ENCODE measurements at places on chromosomes 16 and 17.

DNA sequence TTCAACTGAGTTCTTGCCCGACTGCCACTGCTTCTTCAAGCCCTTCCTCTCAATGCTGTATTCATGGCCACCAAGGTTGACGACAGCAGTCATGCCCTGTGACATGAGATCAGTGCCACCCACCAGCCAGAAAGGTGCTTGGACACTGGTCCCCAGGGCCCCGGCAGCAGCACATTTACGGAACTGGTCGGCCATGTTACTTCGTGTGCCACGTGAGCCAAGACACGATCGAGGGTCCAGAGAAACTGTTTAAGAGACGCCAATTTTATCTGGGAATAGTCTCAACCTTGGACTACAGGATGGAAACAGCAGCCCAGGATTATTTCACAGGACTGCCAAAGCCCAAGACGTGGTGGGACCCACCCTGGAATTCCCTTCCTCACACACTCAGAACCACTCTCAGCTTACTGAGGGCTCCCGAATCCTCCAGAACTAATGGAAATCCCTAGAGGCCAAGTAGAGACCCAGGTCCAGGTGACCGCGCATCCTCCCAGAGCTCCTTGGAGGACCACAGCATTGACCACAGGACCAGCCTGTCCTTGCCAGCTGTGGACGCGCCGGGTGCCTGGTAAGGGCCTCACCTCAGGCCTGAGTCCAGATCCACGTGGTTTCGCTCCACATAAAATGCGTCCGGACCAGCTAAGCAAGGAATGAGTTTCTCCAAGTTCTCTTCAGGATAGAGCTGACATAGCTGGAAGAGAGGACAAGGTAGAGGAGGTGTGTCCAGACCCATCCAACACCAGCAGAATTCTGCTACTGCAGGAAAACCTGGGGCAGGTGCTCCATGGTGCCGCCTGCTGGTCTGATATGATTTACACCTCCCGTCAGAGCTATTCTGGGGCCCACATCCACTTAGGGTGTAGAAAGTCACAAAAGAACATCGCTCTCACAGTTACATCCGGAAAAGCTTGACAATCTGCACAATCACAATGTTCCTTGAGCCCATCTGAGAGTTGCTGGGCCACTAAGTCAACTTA, 28.2 kb downstream of the MAP1LC3B start:
- no peak for DNase-seq

- DNase-seq: no peak
Observed at GRCh38 chr16:22855231-22855630, 41.3 kb downstream of the HS3ST2 start.

DNA sequence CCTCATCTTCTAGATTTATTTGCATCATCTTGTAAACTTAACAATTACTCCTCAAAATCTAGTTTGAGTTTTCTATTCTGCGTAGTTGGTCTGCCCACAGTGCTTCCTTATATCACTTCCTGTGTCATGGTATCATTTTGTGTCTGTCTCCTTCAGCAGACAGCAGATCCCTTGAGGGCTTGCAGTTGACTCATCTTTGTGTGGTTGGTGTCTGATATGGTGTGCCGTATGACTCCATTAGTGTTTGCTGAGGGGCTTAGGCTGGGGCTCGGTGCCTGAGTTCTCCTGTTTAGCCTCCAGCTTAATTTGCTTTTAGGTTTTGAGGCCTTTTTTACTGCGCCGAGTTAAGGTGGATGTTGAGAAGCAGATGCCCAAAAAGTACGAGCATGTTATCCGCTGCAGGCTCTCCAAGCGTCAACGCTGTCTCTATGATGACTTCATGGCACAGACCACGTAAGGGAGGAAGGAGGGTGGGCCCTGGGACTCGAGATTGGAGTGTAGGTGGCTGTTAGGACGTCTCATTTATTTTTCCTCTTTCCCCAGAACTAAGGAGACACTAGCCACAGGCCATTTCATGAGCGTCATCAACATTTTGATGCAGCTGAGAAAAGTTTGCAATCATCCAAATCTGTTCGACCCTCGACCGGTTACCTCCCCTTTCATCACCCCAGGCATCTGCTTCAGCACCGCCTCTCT, 16.9 kb downstream of the SRCAP start:
- DNase-seq: peak; percentile 37

GRCh38 chr16:117379-118365, 20.8 kb downstream of the NPRL3 start:
- peak; percentile 24 for DNase-seq

DNA sequence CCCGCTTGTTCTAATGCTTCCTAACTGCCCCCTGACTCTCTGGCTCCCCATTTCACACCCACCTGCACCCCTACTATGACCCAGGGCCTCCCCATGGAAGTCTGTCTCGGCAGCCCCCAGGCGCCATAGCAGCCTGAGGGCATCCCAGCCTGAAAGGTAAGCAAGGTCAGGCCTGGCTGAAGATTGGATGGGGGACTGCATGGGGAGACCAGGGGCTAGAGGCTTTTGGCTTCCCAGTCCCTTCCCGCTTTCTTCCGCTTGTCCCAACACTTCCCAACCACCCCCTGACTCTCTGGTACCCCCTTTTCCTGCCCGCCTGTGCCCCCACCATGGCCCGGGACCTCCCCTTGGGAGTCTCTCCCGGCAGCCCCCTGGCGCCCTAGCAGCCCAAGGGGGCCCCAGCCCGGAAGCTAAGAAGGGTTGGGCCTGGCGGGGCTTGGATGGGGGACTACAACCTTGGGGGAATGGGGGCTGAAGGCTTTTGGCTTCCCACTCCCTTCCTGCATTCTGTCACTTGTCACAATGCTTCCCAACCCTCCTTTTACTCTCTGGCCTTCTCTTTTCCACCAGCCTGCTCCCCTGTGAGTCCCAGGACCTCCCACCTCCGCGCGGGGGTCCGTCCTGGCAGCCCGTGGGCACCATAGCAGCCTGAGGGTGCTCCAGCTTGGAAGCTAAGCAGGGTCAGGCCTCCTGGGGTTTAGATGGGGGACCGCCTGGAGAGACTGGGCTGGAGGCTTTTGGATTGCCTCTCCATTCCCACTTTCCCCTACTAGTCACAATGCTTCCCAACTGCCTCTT, 2288.4 kb downstream of the TP53TG3F start:
- DNase-seq: no peak

Data from T-helper 22 cell (primary cell).